ENCODE measurements at places on chromosomes 3 and 15. TPM values are rescaled to one million over a fixed set of nuclear protein-coding genes. Genes with fewer than 3 reads are reported as not detected.

Gene ISG20
- total RNA-seq, result 1.8 TPM

Gene MUC4
- not detected for total RNA-seq

Gene CYP1A2
- total RNA-seq, result not detected

Gene CCR9
- not detected for total RNA-seq

Gene RABL3
- 16.5 TPM for total RNA-seq

Gene SATB1
- total RNA-seq, result 5.9 TPM

Gene OXTR
- total RNA-seq, result 5.6 TPM

Gene TPM1
- 31.2 TPM for total RNA-seq

Gene ALS2CL
- total RNA-seq, result 0.20 TPM

Gene CASR
- total RNA-seq, result not detected

Gene POLQ
- total RNA-seq, result 20.3 TPM

Gene MAP1A
- 83.8 TPM for total RNA-seq

Gene GPR160
- 11.2 TPM for total RNA-seq

DNA sequence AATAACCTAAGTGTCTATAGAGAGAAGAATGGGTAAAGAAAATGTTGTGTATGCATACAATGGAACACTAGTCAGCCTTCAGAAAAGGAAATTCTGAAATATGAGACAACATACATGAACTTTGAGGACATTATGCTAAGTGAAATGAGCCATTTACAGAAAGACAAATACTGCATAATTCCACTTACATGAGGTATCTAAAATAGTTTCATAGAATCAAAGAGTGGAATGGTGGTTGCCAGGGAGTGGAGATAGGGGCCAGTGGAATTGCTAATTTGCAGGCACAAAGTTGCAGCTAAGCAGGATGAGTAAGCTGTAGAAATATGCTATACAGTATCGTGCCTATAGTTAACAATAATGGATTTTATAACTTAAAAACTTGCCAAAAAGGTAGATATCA lies 779.6 kb upstream of the ARPP21 start:
- DNase-seq, result no peak

DNA sequence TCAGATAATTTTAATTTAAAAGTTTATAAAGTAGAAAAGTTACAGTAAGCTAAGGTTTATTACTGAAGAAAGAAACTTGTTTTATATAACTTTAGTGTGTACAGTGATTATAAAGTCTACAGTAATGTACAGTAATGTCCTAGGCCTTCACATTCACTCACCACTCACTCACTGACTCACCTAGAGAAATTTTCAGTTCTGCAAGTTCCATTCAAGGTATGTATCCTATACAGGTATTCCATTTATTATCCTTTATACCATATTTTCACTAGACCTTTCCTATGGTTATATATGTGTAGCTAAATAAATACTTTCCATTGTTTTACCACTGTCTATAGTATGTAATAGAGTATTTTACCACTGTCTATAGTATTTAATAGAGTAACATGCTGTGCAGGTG lies 33.2 kb upstream of the MME start:
- DNase-seq, result no peak

- DNase-seq, result no peak
Observed at GRCh38 chr3:50388016-50388719, 28.8 kb upstream of the TMEM115 start.

DNA sequence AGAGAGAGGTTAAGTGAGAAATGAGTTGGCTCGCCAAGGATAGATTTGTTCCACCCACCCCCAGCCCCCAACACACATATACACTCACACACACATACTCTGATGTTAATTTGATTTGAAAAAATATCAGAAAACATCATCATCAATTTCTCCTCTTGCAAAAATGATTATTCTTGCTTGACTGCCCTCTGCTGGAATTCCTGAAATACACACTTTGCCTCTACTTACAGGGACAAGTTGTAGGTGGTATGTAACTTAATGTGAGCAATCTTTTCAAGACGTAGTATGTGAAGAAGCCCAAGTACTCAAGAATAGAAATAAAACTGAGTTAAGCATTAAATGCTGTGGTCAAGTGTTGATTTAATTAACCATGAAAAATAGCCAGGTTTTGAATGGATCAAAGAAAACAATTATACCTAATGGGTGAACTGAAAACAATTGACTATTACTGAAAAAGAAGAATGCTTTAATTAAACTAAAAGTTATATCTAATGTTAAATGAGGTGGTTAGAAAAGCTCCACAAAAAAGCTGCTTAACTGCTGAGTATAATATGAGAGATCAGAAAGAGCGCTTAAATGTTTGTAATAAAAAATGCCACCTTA lies 46.6 kb upstream of the MDFIC2 start:
- DNase-seq, result peak; percentile 15

GRCh38 chr3:104939196-104939595 lies 427.5 kb upstream of the ALCAM start:
- no peak for DNase-seq

- DNase-seq, result peak; percentile 55
Observed at GRCh38 chr15:59296181-59296617, 76.5 kb downstream of the MYO1E start.

GRCh38 chr3:89098964-89099585 lies 8.3 kb upstream of the EPHA3 start:
- DNase-seq, result peak; percentile 87

- no peak for DNase-seq
Observed at GRCh38 chr15:56980473-56980872, 62.0 kb downstream of the TCF12 start.

DNA sequence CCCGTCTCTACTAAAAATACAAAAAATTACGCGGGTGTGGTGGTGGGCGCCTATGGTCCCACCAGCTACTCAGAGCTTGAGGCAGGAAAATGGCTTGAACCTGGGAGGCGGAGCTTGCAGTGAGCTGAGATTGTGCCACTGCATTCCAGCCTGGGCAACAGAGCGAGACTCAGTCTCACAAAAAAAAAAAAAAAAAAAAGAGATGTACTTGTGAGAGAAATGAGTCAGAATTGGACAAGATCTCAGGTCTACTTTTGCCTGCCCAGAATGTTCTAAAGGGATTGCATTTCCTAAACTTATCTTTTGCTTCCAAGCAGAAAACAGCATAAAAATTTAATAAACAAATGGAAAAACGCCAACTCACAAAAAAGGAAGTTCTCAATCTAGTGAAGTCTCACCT lies 167.5 kb downstream of the NR2F2 start:
- no peak for DNase-seq

GRCh38 chr15:32870240-32871033 lies 152.6 kb downstream of the GREM1 start:
- DNase-seq, result peak; percentile 60

GRCh38 chr3:94065819-94066480 lies 3.1 kb downstream of the NSUN3 start:
- no peak for DNase-seq

DNA sequence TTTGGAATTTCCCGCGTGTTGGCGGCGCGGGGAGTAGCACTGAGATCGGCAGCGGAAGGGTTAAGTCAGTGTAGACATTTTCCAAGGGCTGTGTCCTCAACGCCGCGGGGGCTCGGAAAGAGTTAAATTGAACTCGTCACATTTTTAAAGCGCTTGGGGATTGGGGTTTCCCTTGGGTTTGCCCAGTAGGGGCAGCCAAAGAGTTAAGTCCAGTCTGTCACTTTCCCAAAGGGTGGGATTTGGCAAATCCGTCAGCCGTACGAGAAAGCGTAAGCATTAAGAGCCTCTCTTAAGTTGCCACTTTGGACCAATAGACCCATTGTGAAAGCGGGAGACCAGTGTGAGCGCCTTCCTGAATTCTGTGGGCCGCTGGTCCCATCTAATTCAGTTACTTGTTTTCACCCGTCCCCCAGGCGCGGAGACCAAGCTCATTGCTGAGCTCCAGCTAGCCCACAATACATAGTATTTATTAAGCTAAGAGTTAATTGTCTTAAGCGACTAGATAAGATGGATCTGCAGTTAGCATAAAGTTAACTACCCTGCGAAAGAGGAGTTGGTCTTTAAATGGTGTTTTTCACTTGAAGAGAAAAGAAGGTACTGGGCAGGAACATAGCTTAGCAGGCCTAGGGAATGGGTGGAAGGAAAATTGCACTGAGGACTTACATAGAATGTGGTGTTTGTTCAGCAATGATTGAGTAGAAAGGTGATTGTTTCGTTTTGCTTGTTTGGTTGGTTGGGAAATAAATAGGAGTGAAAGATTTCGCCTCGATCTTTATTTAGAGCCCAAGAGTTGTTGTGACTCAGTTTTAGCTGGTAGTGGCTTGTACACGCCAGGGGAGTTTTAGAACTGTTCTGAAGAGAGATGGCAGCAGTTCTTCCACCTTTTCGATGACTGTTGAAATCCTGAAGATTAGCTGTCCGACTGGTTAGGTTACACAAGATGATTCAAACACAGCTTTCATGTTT lies 932 bp downstream of the ARL8B start:
- peak; percentile 56 for DNase-seq

DNA sequence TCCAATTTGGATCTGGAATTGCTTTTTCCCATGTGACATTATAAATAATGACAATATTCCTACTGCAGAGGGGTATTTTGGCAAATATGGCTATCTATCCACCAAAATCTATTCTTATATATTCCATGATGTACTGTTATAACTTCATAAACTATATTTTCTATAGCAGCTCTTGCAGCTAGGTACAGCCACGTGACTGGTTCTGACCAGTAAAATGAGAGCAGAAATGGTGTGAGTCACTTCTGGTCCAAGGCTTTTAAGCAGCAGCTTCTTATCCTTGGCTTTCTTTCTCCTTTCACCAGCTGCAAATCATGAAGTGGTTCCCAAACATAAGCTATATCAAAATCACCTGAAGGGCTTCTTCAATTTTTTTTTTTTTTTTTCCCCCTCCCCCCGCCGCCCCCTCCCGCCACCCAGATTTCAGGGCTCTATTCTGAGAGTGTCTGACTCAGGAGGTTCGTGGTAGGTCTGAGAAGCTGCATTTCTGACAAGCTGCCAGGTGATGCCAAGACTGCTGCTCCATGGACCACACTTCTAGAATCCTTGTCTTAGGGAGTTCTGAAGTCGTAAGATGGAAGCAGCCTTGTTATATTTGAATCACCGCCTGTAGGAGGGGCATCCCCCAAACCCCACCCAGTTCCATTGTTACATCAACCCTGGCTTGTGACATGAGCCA lies 357.5 kb downstream of the CHST2 start:
- DNase-seq, result no peak

DNA sequence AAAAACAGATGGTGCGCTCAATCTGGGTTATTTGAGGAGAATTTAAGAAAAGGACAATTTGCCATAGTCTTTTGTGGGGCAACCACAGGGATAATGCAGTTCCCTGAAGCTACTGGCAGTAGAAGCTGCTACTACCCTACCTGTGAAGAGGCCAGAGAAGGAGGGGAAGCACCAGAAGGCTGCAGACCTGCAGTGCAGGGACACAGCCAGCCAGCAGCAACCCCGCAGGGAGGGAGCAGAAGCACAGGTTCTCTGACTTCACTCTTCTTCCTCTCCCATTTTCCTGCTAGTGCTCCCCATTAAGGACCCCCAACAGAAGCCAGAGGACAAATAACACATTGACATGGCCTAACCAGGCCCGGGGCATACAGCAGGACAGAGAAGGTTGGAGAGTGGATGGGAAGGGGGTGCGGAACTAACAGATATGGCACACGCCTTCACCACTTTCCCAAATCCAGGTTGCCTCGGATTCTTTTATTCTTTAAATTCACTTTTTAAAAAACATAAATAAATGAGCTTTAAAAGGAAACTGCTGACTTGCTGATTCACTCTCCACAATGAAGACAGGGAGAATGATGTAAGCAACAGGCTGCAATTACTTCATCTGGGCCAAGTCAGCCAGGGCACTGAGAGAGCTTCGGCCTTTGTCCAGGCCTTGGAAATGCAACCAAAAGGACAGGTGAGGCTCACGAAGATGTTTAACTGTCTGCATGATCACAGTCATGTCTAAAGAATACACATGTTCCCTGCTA lies 30.1 kb downstream of the POPDC2 start:
- DNase-seq, result no peak

- DNase-seq, result peak; percentile 11
Observed at GRCh38 chr3:154427685-154428285, 2.2 kb downstream of the GPR149 start.

- DNase-seq, result no peak
Observed at GRCh38 chr3:20079621-20080020, 39.4 kb downstream of the KAT2B start.

- DNase-seq, result no peak
Observed at GRCh38 chr15:70438776-70439175, 324.6 kb downstream of the UACA start.

DNA sequence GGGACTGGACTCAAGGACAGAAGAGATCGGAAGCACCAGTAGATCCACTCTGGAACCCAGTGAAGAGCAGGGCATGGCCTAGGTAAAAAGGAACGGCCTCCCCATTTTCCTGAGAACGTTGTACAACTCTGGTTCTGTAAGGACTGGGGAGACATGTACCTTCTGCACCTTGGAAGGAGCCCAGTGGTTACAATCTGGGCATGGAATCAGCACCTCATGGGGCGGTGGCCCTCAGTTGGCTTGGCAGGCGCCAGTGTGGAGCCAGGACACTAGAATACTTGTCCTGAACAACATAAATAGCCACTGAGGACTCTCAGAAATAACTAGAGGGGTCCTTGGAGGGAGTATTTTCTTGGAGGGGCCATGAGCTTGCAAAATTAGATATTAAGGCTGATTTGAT lies 25.6 kb downstream of the EAF1 start:
- DNase-seq, result no peak
